ENCODE measurements at places on chromosomes 16 and 17.

- DNase-seq: no peak
Measured at GRCh38 chr16:87321336-87322107, 4.3 kb upstream of the C16orf95 start.

DNA sequence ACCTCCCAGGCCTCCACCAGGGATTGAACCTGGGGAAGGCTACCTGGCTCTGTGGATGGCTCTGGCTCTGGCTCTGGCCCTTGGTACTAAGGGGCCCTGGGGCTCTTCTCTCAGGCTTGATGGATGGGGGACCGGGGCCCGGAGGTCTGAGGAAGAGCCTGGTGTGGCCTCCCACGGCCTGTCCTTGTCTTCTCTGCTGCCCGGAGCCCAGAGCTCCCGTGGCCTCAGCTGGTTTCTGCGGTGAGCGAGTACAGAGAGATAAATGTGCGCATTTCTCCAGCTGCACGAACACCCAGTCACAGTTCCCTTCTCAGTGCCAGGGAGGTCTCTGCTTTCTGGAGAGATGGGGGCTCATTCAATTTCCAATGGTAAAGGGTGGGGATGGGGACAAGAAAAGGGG lies 9.2 kb downstream of the MGAT5B start:
- DNase-seq: no peak

DNA sequence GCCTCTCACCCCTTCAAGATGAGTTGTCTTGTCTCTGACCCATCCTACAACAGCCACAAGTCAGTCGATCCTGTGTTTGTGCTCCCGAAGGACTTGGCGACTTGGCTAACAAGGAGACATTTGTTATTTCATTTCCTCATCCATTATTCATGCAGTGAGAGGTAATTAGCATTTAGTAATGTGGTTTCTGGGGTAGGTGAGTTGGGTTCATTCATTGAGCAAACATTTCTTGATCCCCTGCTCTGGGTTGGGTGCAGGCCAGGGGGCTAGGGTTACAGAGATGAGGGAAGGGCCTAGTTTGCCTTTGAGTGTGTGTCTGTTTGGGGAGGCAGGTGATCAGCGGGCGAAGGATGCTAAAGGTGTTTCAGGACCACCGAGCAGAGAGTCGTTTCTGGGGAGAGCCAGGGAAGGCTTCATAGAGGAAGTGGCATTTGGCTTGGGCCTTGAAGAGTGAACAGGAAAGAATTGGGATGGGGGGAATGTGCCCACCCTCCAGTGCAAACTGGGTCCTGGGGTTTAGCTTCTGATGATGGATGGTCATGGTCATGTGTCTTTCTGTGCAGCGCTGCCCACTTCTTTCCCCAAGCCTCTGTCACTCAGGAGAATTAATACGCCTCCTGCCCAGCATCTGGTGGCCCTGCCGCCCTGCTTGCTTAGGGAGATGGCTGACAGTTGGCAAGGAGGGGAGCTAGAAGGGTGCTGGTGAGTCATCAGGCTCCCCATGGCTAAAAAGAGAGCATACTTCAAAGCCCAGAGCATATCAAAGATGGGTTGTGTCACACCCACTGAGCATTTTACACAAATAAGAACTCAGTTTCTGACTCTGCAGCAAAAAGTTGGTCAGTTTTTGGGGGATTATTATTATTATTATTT lies 38.5 kb downstream of the MSI2 start:
- no peak for DNase-seq

GRCh38 chr17:6165806-6166205 lies 95.6 kb downstream of the WSCD1 start:
- DNase-seq: no peak

GRCh38 chr16:19379838-19380237 lies 37.8 kb upstream of the TMC5 start:
- DNase-seq: no peak

GRCh38 chr17:10739386-10739785 lies 9.6 kb upstream of the TMEM220 start:
- no peak for DNase-seq

DNA sequence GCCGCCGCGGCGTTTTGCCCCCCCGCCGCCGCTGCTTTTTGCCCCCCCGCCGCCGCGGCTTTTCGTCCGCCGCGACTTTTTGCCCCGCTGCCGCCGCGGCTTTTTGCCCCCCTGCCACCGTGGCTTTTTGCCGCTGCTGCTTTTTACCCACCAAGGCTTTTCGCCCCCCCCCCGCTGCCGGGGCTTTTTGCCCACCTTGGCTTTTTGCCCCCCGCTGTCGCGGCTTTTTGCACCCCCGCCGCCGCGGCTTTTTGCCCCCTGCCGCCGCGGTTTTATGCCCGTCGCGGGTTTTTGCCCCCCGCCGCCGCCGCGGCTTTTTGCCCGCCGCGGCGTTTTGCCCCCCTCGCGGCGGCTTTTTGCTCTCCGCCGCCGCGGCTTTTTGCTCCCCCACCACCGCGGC lies 1343.0 kb downstream of the TP53TG3F start:
- no peak for DNase-seq

DNA sequence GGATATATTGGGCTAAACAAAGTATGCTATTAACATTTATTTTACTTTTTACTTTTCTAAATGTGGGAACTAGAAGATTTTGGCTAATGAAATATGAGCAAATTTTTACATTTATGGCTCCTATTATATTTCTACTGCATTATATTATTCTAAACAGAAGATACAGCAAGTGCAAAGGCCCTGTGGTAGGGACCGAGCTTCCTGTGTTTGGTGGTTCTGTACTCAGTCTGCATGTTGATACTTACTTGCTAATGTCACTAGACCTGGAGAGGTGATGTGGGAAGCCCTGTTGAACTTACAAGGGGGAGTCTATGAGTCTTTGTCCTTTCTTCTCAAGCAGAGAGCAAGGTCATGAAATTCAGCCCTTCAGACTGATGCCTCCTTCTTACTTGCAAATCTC lies 10.0 kb upstream of the IRX3 start:
- DNase-seq: no peak

GRCh38 chr17:78307887-78308638 lies 51.8 kb downstream of the SOCS3 start:
- DNase-seq: no peak

- no peak for DNase-seq
Measured at GRCh38 chr16:89572485-89573205, 2.9 kb upstream of the CPNE7 start.

DNA sequence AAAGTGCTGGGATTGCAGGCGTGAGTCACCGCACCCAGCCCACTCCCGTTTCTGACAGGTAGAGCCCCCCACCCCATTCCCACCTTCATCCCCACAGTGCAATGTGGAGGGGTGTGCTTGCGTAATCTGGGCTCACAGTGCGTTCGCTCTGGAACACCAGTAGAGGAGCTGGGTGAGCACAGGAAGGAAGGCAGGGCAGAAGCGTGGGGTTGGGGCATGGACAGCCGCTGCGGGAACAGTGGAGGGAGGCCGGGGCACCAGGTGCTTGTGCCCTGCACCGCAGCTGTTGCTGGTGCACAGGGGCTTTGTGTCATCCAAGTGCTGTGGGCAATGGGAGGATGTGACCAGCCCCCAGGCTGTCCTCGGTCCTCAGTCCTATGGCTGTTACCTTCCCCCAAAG lies 24.7 kb downstream of the KDM8 start:
- DNase-seq: no peak

GRCh38 chr16:51940183-51940582 lies 606.8 kb downstream of the TOX3 start:
- no peak for DNase-seq

GRCh38 chr16:79821911-79822310 lies 221.4 kb upstream of the MAF start:
- DNase-seq: no peak

- no peak for DNase-seq
Measured at GRCh38 chr16:4071686-4072561, 44.3 kb downstream of the ADCY9 start.

DNA sequence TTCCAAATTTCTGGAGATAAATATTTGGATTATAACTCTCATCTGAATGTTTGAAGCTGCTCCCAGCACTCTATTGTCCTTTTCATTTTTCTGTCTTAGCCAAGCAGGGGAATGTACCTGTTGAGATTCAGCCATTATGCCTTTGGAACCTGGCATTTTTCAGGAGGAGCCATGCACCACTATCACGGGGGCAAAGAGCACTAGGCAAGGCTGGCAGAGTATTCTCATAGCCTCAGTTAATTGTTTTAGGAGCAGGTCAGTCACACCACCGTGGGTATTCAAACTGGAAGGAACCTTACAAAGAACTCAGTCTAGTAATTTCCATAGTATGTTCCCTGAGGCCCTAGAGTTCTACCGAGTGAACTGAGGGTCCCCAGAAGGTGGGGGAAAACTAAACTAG lies 348.9 kb downstream of the TMEM114 start:
- no peak for DNase-seq

Data from head of caudate nucleus (tissue), 42 donors.